GM12878 (cell line): ENCODE measurements at places on chromosomes 7 and 10. TPM values are rescaled to one million over a fixed set of nuclear protein-coding genes. Genes with fewer than 3 reads are reported as not detected.

GRCh38 chr10:119162452-119163092 lies 2.9 kb downstream of the SFXN4 start:
- no peak for DNase-seq

DNA sequence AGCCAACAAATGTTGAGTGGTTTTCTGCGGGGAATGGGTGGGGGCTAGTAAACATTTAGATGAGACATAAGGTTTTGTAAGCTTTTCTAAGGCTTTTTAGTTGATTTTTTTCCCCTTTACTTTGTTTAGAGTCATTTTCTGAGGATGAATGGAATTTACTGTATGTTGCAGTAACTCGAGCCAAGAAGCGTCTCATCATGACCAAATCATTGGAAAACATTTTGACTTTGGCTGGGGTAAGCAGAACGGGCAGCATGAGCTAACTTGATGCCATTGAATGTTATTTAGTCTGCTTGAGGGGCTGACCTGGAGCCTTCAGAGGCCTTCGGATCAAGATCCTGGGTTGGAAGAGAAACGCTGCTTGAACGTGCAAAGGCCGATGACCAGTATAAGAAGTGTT lies 37.3 kb downstream of the FBH1 start:
- DNase-seq = no peak

- no peak for DNase-seq
Observed at GRCh38 chr10:119159332-119159731, 6.2 kb downstream of the SFXN4 start.

DNA sequence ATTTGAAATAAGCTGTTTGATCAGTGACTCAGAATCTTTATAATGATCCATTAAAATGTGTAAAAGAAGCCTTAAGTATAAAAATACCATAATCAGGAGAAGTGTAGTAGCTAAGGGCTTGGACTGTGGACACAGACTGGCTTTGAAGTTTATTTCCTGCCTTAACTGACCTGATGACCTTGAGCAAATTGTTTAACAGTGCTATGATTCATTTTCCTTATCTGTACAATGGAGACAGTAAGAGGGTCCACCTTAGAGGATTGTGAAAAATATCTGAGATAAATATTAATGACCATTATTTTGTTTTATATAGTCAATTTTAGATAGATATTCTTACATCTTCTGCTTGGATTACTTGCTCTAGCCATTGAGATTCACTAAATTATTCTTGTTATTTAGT lies 13.3 kb upstream of the RPA3 start:
- DNase-seq = no peak

- no peak for DNase-seq
Observed at GRCh38 chr10:114566064-114566463, 92.0 kb downstream of the ABLIM1 start.

- DNase-seq = no peak
Observed at GRCh38 chr10:4343873-4344272, 482.1 kb upstream of the AKR1E2 start.

GRCh38 chr10:122508021-122508420 lies 46.7 kb downstream of the HTRA1 start:
- DNase-seq = no peak

GRCh38 chr7:134297489-134297888 lies 19.2 kb downstream of the SLC35B4 start:
- no peak for DNase-seq

DNA sequence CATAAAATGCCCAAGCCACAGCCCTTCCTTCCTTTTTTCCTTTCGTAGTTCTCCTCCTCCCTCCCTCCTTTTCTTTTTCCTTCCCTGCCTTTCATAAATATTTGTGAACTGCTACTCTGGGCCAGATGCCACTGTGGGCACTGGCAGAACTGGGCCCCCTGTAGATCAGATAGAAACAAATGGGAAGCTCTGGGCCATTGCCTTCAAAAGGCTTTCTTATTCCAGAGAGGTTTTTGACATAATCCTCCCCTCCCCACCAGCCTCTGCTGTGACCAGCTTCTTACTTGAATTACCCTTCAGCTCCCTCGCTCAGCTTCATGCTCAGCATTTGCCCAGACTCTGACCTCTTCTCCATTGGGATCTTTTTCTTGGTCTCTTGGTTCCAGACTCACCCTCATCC lies 886.8 kb downstream of the LRMDA start:
- no peak for DNase-seq

- no peak for DNase-seq
Observed at GRCh38 chr10:7417103-7417623, 6.3 kb upstream of the SFMBT2 start.

DNA sequence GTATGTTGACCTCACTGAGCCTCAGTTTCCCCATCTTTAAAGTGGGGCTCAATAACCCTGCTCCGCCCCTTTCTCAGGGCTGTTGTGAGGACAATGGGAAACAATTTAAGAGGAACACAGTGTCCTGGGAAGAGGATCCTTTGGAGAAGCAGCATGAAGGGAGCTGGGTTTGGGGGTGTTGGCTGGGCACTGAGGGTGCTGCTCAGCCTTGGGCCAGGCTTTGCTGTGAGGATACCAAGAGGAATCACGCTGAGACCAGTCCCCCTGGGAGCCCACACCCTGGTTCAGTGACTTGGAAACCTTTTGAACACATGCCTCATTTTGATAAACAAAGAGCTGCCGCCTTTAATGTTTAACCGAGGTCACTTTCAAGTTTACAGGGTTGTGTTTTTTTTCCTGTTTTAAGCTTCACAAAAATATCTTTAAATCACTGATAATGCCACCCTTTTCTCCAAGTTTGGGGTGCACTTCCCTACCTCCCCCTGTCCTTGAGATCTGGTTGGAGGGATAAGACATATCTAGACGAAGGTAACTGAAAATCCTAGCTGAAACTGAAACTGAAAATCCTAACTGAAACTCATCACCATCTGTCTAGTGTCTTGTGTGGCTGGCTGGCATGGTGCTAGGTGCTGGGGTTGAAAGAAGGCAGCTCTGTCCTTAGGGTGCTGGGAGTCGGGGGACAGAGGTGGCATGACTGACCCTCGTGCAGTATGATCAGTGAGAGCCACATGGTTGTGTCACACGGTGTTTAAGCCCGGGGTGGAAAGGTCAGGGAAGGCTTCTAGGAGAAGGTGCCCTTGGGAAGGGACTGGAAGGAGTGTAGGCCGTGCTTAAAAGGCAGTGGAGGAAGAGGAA lies 27.7 kb downstream of the ZNF775 start:
- peak; percentile 86 for DNase-seq

DNA sequence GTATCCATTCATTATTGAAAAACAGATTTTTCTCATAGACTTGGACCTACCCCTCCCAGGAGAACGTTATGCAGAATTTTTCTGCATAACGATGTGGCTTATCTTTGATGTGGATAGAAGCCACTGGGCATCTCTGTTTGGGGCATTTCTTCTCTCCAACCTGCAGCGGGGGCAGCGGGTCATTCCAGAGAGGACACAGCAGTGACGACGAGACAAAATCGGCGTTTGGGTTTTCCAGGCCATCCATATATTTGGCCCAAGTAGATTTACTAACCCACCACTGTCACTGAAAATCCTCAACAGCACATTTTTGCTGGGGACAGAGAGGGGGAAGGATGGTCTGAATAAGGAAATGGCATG lies 299.3 kb upstream of the PITRM1 start:
- no peak for DNase-seq

DNA sequence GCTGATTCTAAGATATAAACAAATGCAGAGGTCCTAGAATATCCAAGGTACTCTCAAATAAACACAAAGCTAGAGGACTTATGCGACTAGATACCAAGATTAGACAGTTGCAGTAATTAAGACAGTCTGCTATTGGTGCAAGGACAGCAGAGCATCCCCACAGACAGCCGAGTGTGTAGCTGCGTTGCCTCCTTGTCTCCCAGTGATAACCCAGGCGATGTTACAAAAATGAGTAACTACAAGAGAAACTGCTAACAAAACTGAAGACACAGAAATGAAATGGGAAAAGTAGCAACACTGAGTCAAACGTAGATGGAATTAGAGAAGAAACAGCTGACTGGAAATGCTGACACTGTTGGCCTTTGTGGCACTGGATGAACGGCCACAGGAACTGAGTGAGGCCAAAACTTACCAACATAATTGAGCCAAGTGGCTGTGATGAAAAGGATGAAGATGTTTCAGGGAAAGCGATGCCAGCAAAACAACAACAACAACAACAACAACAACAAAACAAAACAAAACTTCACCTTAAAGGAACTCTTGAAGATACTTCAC lies 54.3 kb downstream of the BAIAP2L1 start:
- DNase-seq = no peak

DNA sequence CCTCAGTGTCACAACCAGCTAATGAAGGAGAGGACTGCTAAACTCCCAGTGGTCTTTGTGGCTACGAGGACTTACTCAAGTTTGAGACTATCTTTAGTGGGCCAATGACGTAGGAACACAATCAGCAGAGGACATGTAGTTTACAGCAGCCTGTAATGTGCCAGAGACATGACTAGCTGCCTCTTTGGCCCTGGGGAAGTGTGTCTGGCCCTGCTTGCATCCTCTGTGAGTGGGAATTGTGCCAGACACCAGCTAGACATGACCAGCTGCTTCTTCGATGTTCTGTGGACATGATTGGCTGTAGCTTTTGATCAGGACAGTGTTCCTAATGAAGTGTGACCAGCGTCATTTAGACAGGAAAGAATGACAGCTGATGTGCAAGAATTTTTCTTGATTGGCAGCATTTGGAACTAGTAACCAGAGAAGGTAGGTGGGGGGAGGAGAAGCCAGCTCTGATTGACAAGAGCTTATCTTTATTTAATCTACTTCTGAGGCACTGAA lies 141.7 kb downstream of the AUTS2 start:
- peak; percentile 81 for DNase-seq

- no peak for DNase-seq
Observed at GRCh38 chr7:17497136-17497535, 198.7 kb downstream of the AHR start.

DNA sequence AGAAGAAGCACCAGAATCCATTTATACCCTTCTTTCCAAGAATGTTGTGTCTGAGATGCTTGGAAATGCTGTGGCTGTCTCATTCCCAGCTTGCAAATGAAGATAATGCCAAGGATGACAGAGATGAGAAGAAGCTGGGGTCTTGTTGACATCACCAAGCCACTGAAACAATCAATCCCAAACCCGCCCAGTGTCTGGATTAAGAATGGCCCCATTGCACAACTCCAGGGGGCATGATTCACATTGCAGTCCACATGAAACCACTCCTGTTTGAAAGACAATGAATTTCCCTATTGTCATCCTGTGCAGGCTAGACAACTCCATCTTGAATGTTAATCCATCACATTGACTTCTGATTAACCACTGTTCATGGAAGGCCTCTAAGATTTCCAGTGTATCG lies 28.6 kb downstream of the SORBS1 start:
- no peak for DNase-seq

GRCh38 chr10:58776568-58777318 lies 264.1 kb downstream of the BICC1 start:
- no peak for DNase-seq

DNA sequence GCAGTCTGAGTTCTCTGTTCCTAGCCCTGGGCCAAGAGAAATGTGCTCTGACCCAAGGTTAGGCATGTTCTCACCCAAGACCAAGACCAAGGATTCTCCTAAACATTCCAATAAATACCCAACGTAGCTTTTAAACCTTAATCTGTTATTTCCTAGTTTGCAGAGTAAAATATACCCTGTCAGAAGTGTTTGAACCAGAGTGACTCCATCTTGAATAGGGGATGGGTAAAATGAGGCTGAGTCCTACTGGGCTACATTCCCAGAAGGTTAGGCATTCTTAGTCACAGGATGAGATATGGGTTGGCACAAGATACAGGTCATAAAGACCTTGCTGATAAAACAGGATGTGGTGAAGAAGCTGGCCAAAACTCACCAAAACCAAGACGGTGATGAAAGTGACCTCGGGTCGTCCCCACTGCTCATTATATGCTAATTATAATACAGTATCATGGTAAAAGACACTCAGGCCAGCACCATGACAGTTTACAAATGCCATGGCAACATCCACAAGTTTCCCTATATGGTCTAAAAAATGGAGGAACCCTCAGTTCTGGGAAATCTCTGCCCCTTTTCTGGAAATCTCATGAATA lies 27.7 kb downstream of the PLXNA4 start:
- DNase-seq = no peak

GRCh38 chr7:6628045-6628444 lies 9.1 kb upstream of the ZNF316 start:
- no peak for DNase-seq

- peak; percentile 59 for DNase-seq
Observed at GRCh38 chr10:5873515-5873995, 16.1 kb downstream of the ANKRD16 start.

GRCh38 chr10:81920213-81920829 lies 45.3 kb downstream of the NRG3 start:
- no peak for DNase-seq

- no peak for DNase-seq
Observed at GRCh38 chr10:15841696-15842095, 18.6 kb downstream of the MINDY3 start.

DNA sequence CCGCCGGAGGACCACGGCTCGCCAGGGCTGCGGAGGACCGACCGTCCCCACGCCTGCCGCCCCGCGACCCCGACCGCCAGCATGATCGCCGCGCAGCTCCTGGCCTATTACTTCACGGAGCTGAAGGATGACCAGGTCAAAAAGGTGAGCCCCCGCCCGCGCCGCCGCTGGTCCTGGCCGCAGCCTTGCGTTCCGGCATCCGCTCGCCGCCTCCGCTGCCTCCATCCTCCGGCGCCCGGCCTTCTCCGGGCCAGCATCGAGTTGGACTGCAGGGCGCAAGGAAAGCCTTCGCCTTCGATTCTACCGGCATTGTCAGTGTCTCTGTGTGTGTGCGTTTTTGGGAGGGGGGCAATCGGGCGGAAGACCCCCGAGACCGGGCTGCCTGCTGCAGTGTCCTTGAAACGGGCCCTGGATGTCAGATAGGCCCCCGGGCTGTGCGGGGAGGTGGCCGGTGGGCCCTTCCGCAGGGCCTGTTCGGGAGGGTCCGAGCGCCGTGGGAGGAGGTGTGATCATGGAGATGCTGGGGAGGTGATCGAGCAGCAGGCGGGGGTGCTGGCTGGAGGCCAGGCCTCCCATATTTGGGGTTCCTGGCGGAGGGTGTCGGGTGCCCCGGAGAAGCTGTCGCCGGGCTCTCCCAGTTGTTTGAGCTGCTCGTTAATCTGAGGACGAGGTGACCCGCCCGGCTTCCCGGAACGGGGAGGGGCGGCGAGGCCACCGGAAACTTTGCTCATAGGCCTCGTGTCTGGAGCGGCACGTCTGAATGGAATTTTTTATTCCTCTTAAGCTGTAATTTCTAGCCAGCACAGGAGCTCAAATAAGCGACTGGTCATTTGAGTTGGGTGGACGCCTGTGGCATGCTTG lies 40.8 kb downstream of the HK1 start:
- DNase-seq = no peak

Gene EBF3
- not detected in 2 replicates for polyA plus RNA-seq

Gene SUGCT
- polyA plus RNA-seq = 0.43 and 0.74 TPM in 2 replicates

Gene PIP4K2A
- polyA plus RNA-seq = 77.8 and 84.8 TPM in 2 replicates

Gene SOSTDC1
- polyA plus RNA-seq = not detected in 2 replicates

Gene INPP5A
- 0.74 and 0.94 TPM in 2 replicates for polyA plus RNA-seq
